ENCODE measurements at places on chromosomes 4 and X.

- DNase-seq = no peak
Observed at GRCh38 chr4:29900336-29900735, 819.8 kb upstream of the PCDH7 start.

DNA sequence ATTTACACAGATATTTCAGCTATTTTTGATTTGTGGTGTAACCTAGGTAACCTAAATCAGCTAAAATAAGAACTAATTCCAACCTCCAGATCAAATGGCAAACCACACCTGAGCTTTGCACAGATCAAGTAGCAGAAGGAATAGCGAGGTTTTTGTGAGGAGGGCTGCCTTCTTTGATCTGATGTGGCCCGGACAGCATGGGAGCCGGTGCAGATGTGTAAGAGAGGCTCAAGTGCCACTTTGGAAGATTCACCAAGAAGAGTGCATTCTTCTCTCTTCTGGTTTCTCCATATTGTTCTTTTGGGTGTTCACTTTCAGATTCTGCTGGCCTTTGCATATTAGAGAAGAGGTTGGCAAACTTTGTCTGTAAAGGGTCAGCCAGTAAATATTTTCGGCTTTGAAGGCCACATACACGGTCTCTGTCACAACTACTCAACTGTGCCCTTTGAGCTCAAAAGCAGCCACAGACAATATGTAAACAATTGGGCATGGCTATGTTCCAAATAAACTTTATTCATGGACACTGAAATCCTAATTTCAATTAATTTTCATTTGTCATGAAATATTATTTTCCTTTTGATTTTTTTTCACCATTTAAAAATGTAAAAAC, 78.9 kb upstream of the FAM9C start:
- DNase-seq = no peak

GRCh38 chrX:21838937-21839333, 482 bp upstream of the MBTPS2 start:
- DNase-seq = no peak

- no peak for DNase-seq
Observed at GRCh38 chrX:106249706-106250379, 81.7 kb downstream of the PWWP3B start.

- DNase-seq = no peak
Observed at GRCh38 chrX:3161681-3162080, 120.4 kb downstream of the ARSF start.

DNA sequence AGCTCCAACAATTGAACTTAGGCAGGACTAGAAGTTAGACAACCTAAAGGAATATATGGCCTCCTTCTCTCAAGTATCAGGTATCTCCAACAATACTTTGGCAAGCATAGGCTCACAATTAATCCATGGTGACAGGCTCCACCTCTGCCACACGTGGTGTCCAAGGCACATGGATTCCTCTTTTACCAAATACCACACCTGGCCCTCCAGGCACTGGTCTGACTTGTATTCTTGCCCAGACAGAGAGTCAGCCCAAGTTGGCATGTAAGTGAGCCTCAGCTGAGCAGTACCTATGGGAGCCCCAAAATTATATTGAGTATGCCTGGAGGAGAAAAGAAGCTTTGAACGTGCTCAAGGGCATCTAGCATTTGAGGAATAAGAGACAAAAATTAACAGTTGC, 19.6 kb downstream of the SRPX2 start:
- no peak for DNase-seq

DNA sequence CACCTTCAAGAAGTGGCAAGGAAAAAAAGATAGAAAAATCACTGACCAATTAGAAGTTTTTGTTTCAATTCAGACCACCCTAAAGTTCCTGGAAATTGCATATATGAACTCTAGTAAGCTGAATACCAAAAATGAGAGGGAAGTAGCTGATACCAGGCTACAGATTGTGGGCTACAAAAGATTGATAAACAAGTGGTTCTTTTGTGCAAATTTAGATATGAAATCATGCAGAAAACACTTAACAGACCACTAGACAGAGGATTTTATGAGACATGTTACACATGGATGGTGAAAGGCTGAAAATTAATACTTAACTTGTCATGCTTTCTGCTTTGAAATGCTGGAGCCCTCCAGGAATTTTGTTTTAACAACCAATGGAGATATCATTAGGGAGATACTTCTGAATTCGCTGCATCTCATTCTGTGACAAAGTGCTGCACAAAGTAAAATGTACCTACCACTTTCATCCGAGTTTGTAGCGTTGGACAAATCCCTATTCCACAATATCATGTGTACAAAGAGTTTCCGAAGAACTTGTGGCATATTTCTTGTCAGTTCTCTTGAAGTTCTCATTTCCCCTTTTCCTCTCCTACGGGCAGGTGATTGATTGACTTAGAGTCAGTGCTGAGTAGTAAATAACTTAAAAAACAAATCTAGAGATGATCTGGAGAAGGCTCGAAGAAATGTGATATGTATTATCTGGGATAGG, 235.0 kb downstream of the PALLD start:
- no peak for DNase-seq

DNA sequence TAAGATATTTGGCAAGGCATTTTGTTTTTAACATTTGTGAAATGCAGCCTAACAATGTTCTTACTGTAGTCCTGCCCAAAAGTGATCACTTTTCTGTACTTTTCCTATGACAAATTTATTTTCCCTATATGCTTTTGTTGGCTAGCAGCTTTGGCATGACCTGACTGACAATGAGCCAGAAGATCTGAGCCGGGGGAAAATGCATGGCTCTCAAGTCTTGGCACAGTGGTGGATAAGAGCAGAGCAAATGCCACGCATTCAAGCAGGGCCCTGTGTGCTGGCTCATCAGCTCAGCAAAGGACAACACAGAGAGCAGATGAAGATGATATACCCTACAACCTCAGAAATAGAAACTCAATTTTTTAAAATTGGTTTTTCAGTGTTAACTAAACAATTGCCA, 187.3 kb downstream of the ANAPC10 start:
- DNase-seq = no peak

- no peak for DNase-seq
Observed at GRCh38 chrX:13667919-13668318, 15.0 kb downstream of the TCEANC start.

DNA sequence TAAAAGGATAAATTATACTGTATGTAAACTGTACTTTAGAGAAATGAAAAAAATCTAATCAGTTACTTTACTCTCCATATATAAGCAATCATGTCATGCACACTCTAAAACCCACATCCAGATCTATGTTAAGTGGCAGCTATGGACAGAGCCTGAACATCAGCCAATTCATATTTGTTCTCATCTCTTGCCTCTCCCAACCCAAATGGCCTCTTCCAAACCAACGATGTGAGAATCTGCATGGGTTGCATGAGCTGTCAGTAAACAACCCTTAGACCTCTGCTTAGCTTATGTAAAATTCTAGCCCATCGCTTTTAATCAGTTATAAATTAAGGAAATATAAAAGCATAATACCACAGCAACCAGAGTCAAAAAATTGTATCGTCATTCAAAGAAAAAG, 288.7 kb upstream of the INTU start:
- DNase-seq = no peak

DNA sequence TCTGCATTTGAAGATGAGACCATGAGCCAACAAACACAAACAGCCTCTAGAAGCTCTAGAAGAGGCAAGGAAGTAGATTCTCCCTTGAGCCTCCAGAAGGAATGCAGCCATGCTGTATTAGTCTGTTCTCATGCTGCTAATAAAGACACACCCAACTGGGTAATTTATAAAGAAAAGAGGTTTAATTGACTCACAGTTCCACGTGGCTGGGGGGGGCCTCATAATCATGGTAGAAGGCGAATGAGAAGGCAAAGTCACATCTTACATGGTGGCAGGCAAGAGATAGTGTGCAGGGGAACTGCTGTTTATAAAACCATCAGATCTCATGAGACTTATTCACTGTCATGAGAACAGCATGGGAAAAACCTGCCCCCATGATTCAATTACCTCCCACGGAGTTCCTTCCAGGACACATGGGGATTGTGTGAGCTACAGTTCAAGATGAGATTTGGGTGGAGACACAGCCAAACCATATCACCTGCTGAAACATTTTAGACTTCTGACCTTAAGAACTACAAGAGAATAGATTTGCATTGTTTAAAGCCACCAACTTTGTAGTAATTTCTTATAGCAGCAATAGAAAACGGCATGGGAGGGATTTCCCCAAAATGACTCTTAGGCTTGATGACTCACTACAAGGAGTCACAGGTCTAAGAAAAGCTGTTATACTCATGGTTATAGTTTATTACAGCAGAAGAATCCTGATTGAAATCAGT, 284.4 kb upstream of the SFRP2 start:
- no peak for DNase-seq

DNA sequence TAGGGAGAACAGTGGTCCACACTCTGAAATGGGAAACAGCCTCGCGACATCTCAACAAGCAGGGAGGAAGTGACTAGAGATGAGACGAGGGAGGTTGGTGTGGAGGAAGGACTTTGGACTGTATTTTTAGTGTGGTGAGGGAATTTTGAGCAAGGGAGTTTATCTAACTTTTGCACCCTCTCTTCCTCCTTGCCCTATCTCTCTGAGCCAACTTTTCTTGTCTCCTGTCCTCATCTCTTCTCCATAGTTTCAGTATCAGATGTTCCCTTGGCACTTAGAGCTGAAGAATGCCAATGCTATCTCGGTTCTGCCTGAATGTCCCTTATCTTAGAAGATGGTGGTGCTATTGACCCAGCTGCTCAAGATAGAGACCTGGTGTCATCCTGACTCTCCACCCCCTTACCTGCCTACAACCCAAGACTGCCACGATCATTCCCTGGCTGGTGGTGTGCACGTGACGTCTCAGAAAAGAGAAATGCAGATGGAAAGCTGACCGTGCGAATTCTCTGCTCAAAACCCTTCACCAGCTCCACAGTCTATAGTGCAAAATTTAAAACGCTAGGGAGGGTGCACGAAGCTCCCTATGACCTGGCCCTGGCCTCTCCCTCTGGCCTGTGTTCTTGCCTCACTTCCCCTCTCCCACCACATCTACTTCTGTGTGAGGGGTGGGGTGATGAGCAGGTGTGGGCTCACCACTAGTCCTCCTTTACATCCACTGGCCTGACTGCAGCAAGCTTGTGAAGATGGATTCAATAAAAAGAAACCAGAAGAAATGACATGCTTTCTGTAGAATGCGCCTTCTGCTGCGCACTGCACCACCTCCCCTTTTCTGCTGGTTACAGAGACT, 20.9 kb downstream of the MPP1 start:
- no peak for DNase-seq

GRCh38 chrX:65136424-65136823, 160.2 kb upstream of the ZC4H2 start:
- no peak for DNase-seq

All from left renal pelvis (tissue), 4 donors.